ENCODE measurements at places on chromosomes 2 and 18. TPM values are rescaled to one million over a fixed set of nuclear protein-coding genes. Genes with fewer than 3 reads are reported as not detected.

CRYBA2 gene
- not detected for total RNA-seq

DNA sequence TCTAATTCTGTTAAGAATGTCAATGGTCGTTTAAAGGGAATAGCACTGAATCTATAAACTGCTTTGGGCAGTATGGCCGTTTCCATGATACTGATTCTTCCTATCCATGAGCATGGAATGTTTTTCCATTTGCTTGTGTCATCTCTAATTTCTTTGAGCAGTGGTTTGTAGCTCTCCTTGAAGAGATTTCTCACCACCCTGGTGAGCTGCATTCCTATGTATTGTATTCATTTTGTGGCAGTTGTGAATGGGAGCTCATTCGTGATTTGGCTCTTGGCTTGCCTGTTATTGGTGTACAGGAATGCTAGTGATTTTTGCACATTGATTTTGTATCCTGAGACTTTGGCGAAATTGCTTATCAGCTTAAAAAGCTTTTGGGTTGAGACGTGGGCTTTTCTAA, 38.3 kb upstream of the WDR75 start:
- H3K36me3 ChIP-seq: no peaks in the 10 kb centered on the region
- H3K27ac ChIP-seq: no peak overlapping the region
- no peak for DNase-seq
- H3K4me1 ChIP-seq: peaks cover 6% of the 10 kb centered on the region
- no peak overlapping the region for H3K4me3 ChIP-seq

POTEJ gene
- not detected for total RNA-seq

SDC1 gene
- 0.78 TPM for total RNA-seq

DNA sequence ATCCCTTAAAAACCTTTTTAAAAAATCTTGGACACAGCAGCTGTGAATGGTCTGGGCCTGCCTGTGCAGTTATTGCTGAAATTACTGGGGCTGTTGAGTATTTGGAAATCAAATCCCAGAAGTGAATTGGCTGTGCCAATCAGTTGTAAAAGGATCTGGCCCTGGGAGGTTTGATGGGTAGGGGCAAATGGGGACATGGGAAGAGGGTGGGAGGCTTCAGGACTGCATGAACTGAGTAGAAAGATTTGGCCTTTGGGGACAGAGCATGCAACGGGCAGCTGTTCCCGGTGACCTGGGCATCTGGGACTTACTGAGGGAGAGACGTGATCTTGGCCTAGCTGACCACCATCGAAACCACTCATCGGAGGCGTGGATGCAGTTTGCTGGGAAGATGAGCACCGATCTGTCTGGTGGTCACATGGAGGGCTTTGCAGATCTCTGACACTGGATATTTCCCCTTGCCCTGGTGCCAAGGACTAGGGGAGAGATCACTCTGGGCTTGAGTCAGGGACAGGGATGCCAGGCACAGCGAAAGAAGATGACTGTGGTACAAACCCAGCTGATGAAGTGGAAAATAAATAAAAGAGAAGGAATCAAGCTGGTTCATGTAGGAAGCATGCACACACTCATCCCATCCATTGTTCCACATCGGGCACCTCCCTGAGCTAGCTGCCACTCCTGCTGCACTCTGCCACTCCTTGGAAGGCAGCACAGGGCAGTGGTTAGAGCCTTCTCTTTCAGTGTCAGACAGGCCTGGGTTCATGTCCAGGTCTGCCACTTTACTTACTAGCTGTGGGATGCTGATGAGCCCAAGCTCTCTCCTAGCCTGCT, 58.4 kb downstream of the SEMA4F start:
- no peak overlapping the region for H3K4me3 ChIP-seq
- H3K36me3 ChIP-seq: no peaks in the 10 kb centered on the region
- H3K27me3 ChIP-seq: peaks cover 29% of the 10 kb centered on the region
- H3K4me1 ChIP-seq: no peaks in the 10 kb centered on the region
- no peak for DNase-seq

GREB1L gene
- 7.0 TPM for total RNA-seq

COL4A4 gene
- 2.8 TPM for total RNA-seq

- H3K27me3 ChIP-seq: peaks cover 14% of the 10 kb centered on the region
- H3K4me3 ChIP-seq: no peak overlapping the region
- no peak overlapping the region for H3K27ac ChIP-seq
- H3K36me3 ChIP-seq: no peaks in the 10 kb centered on the region
- no peaks in the 10 kb centered on the region for H3K4me1 ChIP-seq
Observed at GRCh38 chr2:10839813-10840212, 27.2 kb upstream of the PDIA6 start.

ADGRF3 gene
- total RNA-seq: not detected

DNA sequence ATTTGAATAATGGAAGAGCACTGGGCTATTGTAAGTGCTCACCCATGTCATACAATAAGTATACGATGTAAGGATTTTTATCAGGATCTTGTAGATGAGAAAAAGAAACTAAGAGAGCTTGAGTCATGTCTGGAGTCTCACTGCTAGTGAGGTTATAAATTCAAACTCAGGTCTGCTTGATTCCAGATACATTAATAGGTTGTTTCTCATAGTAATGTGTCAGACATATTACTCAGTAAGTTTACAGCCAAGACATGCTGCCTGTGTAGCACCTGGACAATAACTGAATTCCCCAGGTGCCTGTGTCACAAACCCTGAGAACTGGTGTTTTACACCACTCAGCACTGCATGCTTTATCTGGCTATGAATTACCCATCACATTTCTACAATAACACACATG, 216.9 kb upstream of the LRP1B start:
- no peak overlapping the region for H3K4me3 ChIP-seq
- no peaks in the 10 kb centered on the region for H3K36me3 ChIP-seq
- no peaks in the 10 kb centered on the region for H3K4me1 ChIP-seq
- no peak overlapping the region for H3K27ac ChIP-seq
- H3K27me3 ChIP-seq: no peaks in the 10 kb centered on the region

GRCh38 chr2:207993151-207993763, 32.1 kb downstream of the PLEKHM3 start:
- H3K4me1 ChIP-seq: peaks cover 12% of the 10 kb centered on the region
- DNase-seq: no peak
- H3K27me3 ChIP-seq: no peaks in the 10 kb centered on the region

DNA sequence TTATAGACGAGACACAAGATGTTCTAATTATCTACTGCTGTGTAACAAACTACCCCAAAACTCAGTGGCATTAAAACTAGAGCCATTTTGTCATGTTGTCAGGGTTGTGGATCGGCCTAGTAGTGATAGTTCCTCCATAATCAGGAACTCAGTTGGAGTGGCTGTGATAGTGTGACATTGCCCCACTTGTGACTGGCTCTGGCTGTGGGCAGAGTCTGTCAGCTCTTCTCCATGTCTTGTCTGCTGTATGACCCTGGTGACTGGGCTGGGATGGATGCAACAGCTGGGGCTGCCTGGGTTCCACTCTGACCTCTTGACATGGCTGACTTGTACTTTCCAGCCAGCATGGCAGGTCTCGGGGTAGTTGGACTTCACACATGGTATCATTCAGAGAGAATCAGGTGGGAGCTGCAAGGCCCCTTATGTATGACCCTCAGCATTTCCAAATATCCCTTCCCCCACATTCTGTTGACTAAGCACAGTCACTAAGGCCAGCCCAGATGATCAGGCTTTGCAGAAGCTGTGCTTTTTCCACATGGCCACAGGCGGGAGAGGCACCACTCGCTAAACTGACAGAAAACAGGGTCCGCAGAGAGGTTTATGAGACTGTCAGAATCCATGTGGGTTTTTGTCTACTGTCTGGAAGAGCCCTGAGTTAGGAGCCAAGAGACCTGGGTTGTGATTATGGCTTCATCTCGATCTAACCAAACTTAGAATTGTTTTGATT, 50.3 kb downstream of the SETBP1 start:
- no peaks in the 10 kb centered on the region for H3K27me3 ChIP-seq
- H3K4me1 ChIP-seq: peaks cover 27% of the 10 kb centered on the region
- no peak overlapping the region for H3K4me3 ChIP-seq
- H3K36me3 ChIP-seq: no peaks in the 10 kb centered on the region

DNA sequence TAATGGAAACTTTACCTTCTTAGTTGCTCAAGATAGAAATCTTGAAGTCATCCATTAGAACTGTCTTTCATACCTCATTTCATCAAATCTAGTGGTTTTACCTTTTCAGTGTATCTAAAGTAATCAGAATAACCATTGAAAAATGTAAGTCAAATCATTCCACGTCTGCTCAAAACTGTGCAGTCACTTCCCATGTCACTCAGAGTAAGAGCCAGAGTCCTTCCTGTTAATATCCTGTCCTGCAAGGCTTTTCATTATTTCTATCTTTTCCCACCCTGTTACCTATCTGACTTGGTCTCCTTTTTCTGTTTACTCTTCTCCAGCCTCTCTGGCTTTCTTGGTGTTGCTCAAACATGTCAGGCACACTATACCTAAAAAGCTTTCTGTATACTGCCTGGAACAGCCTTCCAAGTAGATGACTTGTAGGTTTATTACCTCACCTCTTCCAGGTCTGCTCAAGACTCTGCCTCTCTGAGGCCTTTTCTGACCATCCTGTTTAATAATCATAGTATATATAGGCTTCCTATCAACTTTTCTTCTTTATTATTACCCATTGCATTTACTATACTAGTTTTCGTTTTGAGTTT, 3.4 kb downstream of the C2orf69 start:
- H3K4me3 ChIP-seq: no peak overlapping the region
- DNase-seq: no peak
- H3K4me1 ChIP-seq: peaks cover 18% of the 10 kb centered on the region
- H3K36me3 ChIP-seq: peaks cover 40% of the 10 kb centered on the region
- no peaks in the 10 kb centered on the region for H3K27me3 ChIP-seq
- H3K27ac ChIP-seq: no peak overlapping the region

ERMN gene
- 1.1 TPM for total RNA-seq

- no peak for DNase-seq
- peak overlapping the region; percentile 73 for H3K27ac ChIP-seq
- peaks cover 44% of the 10 kb centered on the region for H3K4me1 ChIP-seq
- peak overlapping the region; percentile 10 for H3K4me3 ChIP-seq
- H3K36me3 ChIP-seq: no peaks in the 10 kb centered on the region
- H3K27me3 ChIP-seq: no peaks in the 10 kb centered on the region
Observed at GRCh38 chr2:144430722-144431391, 89.1 kb downstream of the ZEB2 start.

LRPPRC gene
- 48.4 TPM for total RNA-seq

DNA sequence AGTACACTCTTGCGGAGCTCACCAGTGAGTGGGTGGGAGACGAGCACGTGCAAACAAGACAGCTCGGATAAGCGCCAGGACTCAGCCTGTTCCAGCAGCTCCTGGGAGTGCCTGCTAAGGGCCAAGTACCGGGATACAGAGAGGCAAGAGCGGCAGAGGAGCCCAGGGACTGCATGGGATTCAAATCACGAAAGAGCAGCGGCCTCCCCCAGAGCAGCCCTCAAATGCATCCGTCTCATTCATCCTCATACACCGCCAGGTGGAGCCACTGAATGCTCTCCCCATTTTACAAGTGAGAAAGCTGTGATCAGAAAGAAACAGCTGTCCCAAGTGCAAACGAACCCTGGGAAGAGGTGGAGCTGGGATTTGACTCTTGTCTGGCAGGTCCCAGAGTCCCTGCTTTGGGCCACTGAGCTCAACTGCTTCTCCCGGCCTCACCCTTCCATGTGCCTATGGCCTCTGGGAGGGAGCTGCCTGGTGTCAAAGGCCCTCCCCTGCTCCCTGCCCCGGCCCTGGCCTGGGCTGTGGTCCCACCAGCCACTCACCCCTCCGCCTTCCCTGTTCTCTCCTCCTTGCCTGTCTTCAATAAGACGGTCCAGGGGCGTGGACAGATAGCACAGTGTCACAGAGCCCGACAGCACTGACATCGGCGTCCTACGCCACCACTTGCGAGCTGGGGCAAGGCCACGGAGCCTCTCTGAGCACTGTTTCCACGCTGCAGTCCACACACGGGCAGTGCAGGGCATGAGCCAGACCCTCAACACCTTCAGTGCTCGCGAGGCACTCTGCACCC, 72.8 kb upstream of the TAF1B start:
- DNase-seq: peak; percentile 66
- H3K4me1 ChIP-seq: no peaks in the 10 kb centered on the region
- peak overlapping the region; percentile 46 for H3K27ac ChIP-seq
- H3K36me3 ChIP-seq: no peaks in the 10 kb centered on the region
- H3K27me3 ChIP-seq: no peaks in the 10 kb centered on the region
- no peak overlapping the region for H3K4me3 ChIP-seq

GRCh38 chr2:35114765-35115164, 1240.8 kb upstream of the CRIM1 start:
- H3K36me3 ChIP-seq: no peaks in the 10 kb centered on the region
- no peak for DNase-seq
- no peak overlapping the region for H3K27ac ChIP-seq
- H3K27me3 ChIP-seq: no peaks in the 10 kb centered on the region

BMP10 gene
- not detected for total RNA-seq

DNA sequence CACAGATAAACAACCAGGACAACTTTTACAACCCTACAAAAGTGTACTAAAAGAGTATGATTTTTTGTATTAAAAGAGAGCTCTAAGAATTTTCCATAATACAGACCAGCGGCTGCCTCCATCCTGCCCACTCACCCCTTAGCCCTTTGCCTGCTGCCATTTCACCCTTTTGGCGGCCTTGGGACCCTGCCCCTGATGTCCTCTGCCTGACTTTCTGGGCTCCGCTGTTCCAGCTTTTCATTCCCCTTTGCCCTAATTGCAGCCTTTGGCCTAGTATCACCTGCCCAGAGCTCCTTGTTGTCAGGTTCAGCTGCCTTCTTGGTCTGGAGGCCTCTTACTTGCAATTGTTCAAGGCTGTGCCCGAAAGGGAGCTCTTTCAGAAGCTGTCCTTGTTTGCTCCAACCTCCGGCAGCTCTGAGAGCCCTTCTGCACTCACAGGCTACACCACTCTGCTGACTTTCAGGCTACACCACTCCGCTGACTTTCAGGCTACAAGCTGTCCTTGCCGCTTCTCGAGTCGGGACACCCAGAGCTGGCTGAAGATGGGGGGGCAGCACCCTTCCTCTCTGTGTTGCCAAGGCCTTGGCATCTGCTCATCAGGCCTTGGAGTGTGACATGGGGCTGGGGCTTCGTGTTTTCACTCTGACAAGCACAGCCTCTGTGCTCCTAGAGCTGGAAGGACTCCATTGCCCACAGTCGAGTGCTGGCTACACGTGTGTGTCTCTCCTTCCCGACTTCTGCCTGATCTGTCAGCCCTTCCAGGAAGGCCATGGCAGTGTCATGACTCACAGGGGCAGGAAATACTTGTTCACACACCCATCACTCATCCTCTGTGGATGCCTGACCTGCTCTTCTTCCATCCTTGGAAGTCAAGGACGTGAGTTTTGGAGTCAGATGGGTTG, 43.1 kb upstream of the HDAC4 start:
- H3K4me1 ChIP-seq: no peaks in the 10 kb centered on the region
- H3K36me3 ChIP-seq: no peaks in the 10 kb centered on the region
- H3K27ac ChIP-seq: peak overlapping the region; percentile 33

- H3K27ac ChIP-seq: no peak overlapping the region
- no peak for DNase-seq
- no peaks in the 10 kb centered on the region for H3K4me1 ChIP-seq
- no peaks in the 10 kb centered on the region for H3K36me3 ChIP-seq
- H3K4me3 ChIP-seq: no peak overlapping the region
- H3K27me3 ChIP-seq: no peaks in the 10 kb centered on the region
Observed at GRCh38 chr2:5352286-5352685, 339.9 kb upstream of the SOX11 start.

- DNase-seq: no peak
- no peaks in the 10 kb centered on the region for H3K4me1 ChIP-seq
- H3K4me3 ChIP-seq: no peak overlapping the region
- H3K27me3 ChIP-seq: no peaks in the 10 kb centered on the region
- H3K27ac ChIP-seq: no peak overlapping the region
- H3K36me3 ChIP-seq: no peaks in the 10 kb centered on the region
Observed at GRCh38 chr18:48859311-48860268, 91.2 kb downstream of the SMAD7 start.

GRCh38 chr2:218281449-218281848, 10.9 kb downstream of the TMBIM1 start:
- no peak overlapping the region for H3K4me3 ChIP-seq
- peaks cover 21% of the 10 kb centered on the region for H3K36me3 ChIP-seq
- no peaks in the 10 kb centered on the region for H3K27me3 ChIP-seq
- no peak for DNase-seq
- H3K4me1 ChIP-seq: peaks cover 11% of the 10 kb centered on the region
- peak overlapping the region; percentile 100 for H3K27ac ChIP-seq

OR6B2 gene
- total RNA-seq: 2.7 TPM
